ENCODE measurements at places on chromosomes 1 and 21.

DNA sequence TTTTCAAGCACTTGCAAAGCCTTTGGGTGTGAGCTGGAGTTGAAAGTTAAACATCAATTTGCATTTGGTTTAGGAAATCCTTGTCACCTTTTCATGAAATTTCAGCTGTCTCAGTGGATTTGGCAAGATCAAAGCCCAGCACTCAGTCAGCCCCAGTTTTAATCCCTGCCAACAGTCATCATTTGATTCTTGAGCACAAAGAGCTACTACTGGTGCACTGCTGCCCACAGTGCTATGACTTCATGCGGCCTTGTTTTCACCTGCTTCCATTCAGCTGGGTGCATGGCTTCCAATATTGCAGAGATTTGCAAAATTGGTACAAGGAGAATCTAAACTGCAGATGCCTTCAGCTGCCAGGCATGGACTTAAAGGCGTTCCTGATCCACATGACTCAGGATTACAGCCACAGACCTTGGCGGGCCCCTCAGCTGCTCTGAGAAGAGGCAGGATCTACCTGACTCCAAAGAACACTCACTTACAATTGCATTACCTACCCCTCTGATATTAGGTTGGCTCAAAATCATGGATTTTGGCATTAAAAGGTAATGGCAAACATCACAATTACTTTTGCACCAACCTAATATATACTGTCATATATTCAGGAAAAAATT lies 259.1 kb downstream of the DSCAM start:
- no peak for DNase-seq

- DNase-seq = no peak
Measured at GRCh38 chr1:17045634-17046333, 8.0 kb downstream of the SDHB start.

DNA sequence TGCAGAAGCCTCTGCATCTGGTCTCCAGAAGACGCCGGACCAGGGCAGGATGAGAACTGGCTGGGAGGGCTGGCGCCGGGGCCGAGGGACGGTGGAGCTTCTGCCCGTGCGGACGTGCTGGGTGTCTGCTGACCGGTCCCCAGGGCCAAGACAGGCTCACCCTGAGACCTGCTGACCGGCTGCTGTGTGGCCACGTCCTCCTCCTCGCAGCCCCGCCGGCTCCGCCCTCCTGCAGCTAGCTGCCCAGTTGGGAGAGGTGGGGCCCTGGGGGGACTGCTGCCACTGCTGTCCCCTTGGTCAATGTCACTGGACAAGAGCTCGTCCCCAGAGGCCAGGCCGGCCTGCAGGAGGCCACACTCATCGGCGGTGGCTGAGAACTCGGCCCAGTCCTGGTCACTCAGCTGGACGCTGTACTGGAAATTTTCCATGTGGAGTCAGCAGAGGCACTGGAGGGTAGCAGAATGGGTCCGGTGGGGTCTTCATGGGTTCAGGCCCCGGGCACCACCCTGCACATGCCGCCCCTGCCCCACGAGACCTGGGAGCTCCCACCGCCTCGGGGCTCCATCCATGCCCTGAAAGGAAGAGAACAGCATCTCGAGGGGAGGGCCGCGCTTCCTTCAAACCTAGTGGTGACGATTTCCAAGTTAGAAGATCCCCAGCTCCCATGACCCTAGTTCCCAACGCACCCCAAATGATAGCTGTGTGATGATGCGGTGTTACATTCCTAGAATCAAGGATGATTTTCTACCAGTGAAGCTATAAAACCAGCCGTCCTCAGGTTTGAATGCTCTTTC lies 1.1 kb downstream of the PERM1 start:
- no peak for DNase-seq

- DNase-seq = peak; percentile 13
Measured at GRCh38 chr1:84847253-84848250, 45.5 kb downstream of the LPAR3 start.

DNA sequence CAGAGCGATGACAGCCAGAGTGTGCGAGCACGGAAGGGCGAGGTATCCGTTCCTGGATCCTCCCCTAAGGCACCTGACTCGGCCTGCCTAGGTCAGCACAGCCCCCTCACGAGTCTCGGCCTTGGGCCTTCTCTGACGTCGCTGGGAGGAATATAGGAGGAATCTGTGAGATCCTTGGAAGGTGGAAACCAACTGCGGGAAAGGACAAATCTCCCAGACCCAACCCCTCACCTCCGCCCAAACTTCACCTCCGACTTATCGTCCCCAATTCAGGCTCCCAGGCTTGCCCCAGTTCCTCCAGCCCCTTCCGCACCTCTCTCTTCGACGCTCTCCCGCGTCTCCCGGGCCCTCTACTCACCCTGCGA lies 494 bp downstream of the APH1A start:
- DNase-seq = peak; percentile 47

- DNase-seq = no peak
Measured at GRCh38 chr1:13730291-13730690, 30.3 kb downstream of the PRDM2 start.

DNA sequence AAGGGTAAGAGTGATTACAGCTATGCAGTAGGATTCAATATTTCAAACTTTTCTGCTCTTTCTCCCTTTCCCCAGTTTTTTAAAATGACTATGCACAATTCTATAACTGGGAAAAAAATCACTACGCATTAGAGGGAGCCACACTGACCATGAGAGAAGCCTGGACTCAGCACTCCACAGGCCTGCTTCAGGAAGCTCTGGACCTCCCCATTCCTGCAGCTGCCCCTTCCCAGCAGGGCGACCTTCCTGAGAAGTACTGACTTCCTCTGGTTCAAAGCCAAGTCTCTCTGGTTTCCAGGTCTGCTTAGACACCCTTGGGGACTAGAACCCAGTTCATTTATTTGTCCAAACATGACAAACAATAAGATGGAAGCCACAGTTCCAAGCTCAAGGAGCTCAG lies 42.0 kb upstream of the CLSTN1 start:
- DNase-seq = no peak

DNA sequence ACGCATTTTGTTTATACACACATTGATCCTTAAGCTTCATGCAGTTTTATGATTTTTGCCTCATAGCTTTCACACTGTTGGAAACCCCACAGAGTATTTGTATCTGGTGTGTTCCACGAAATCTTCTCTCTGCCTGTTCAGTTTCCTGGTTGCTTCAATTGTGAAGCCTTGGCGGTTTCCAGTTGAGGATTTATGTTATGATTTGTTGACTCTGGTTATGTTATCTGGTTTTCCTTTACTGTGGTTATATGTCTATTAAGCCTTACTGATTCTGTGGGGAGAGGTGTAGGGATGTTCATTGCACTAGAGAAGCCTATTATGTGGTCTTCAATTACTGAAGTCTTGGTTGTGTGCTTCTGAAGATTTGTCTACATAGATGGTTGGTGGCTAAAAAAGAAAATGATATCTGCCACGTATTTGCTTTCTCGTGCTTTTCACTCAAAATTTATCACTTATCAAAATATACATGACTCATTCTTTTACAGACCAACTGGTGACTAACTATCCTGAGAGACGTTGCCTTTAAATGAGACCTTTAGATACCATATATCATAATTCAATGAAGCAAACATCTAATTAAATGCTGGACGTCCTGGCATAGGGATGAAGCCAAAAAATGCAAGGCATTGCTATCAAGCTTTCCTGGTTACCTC lies 488.0 kb upstream of the B3GALT2 start:
- no peak for DNase-seq

DNA sequence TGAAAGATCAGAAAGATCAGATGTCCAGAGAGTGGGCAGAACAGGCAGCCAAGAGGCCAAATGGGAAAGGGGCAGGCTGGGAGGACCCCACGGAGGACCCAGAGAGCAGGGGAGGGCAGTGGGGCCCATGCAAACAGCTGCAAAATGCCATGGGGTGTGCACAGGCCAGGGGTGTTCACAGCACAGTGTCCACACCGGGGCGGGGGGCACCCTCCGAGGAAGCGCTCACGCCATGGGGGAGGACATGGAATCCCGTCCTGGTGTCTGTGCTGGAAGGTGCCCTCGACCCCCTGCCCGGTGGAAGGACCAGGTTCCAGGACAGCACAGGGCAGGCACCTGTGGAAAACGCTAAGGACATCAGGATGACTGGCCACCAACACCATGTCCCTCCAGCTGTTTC lies 1.5 kb downstream of the INTS11 start:
- no peak for DNase-seq

GRCh38 chr1:223052462-223052861 lies 90.6 kb downstream of the TLR5 start:
- DNase-seq = no peak

- DNase-seq = no peak
Measured at GRCh38 chr1:236381565-236382158, 12.4 kb upstream of the EDARADD start.

DNA sequence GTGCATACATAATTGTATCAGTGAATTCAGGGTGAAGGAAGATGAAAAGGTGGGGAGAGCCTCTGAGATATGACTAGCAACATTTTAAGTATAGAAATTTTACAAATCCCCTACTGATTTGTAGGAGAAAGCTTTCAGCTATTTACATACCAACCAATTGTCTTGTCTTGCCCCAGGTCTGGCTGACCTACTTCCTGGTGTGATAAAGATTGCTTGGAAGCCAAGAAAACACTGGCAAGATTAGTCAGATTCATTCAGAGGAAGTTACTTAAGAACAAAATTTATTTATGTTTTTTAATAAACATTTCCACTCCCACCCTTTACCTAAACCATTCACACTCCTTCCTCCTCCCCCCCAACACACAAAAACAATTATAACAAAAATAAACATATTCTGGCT lies 17.5 kb downstream of the PTGS2 start:
- no peak for DNase-seq

GRCh38 chr1:22485431-22485830 lies 33.8 kb downstream of the ZBTB40 start:
- DNase-seq = no peak

DNA sequence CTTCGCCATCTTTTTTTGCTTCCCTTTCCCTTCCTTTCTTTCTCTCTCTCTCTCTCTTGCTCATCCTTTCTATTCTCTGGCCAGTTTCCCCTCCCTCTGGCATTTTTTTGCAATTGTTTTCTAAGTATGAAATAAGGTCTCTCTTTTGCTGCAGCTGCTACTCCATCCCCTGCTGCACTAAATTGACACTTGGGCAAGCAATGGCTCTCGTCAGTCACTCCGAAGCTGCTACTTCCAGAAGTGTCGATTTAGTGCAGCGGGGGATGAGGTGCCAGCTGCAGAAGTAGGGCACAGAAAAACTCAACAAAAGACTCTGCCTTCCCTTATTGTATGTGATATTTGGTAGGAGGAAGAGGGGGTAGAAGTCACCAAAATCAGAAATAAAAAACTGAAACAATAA lies 642.3 kb downstream of the RWDD3 start:
- DNase-seq = no peak

GRCh38 chr1:34695580-34695979 lies 59.3 kb upstream of the GJB5 start:
- DNase-seq = no peak

- DNase-seq = no peak
Measured at GRCh38 chr1:24830680-24831272, 85.5 kb downstream of the CLIC4 start.

- no peak for DNase-seq
Measured at GRCh38 chr1:151583796-151584195, 28.1 kb upstream of the SNX27 start.

DNA sequence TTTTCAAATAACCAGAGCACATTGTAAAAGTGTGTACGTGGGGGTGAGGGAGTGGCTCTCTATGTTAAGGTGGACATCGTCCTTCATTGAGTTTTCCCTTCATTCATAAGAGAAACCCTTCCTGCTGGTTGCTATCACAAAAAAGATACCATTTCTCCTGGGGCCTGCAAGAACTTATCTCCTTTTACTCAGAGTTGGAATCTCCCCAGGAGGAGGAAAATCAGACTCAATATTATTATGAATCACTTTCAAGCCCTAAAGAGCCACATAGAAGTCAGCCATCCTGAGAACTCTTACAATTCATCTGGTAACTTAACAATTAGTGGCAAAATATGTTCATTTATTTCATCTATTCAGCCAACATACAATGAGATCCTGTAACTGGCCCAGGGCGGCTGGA lies 27.1 kb upstream of the TGFBR3 start:
- DNase-seq = no peak

DNA sequence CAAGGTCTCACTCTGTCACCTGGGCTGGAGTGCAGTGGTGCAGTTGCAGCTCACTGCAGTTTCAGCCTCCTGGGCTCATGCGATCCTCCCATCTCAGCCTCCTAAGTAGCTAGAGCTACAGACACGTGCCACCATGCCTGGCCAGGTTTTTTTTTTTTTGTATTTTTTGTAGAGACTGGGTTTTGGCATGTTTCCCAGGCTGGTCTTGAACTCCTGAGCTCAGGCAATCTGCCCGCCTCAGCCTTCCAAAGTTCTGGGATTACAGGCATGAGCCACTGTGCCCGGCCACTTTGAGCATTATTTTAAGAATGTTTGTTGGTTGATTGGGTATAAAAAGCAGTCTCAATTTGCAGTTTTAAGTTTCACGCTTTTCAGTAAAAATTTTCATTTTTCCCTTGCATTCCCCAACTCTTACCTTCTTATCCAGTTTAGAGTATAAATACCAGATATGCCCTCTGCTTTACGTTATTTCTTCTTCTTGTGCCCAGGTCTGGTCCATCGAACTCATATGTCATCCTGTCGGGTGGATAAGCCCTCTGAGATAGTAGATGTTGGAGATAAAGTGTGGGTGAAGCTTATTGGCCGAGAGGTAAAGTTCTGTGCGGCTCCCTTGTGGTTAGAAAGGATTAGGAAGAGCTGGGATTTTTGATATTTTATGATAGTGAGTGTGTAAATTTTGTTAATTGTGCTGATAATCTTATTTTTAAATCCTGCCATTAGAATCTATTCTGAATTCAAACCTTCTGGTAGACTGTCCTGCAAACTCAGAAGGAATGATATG lies 36.0 kb downstream of the FABP3 start:
- no peak for DNase-seq

GRCh38 chr1:236942431-236942830 lies 61.8 kb downstream of the MT1HL1 start:
- DNase-seq = no peak

DNA sequence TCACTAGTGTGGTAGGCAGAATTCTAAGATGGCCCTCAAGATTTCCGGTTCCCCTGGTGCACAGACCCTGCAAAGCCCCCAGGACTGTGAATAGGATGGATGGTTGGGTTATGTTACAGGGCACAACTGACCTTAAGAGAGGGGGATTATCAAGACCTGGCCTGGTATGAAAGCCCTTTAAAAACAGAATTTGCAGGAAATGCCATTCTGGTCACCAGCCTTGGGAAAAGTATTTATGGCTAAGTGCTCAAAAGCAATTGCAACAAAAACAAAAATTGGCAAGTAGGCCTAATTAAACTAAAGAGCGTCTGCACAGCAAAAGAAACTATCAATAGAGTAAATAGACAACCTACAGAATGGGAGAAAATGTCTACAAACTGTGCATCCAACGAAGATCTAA lies 144.7 kb upstream of the EDN2 start:
- DNase-seq = no peak

- DNase-seq = no peak
Measured at GRCh38 chr1:86498281-86498680, 29.6 kb downstream of the CLCA1 start.

GRCh38 chr1:119873135-119874015 lies 22.9 kb downstream of the ADAM30 start:
- DNase-seq = no peak

GRCh38 chr1:222931023-222931422 lies 116.2 kb downstream of the DISP1 start:
- no peak for DNase-seq

GRCh38 chr1:178126741-178127185 lies 32.9 kb downstream of the RASAL2 start:
- DNase-seq = no peak

GRCh38 chr21:38914528-38915293 lies 109.0 kb downstream of the ETS2 start:
- no peak for DNase-seq

GRCh38 chr1:40919475-40920011 lies 57.4 kb upstream of the CITED4 start:
- no peak for DNase-seq

- DNase-seq = no peak
Measured at GRCh38 chr1:93496520-93496919, 48.6 kb downstream of the FNBP1L start.
